Lung (tissue), 17 donors: ENCODE measurements at places on chromosomes 4 and X.

GRCh38 chrX:9438933-9439494 lies 25.8 kb upstream of the TBL1X start:
- DNase-seq: no peak
- no peaks in the 10 kb centered on the region for H3K36me3 ChIP-seq
- H3K4me3 ChIP-seq: no peak overlapping the region
- H3K4me1 ChIP-seq: peaks cover 6% of the 10 kb centered on the region

- no peaks in the 10 kb centered on the region for H3K4me1 ChIP-seq
- no peaks in the 10 kb centered on the region for H3K36me3 ChIP-seq
- DNase-seq: peak; percentile 5
- peaks cover 15% of the 10 kb centered on the region for H3K27me3 ChIP-seq
- no peak overlapping the region for H3K27ac ChIP-seq
- no peak overlapping the region for H3K4me3 ChIP-seq
Observed at GRCh38 chrX:113384628-113385027, 544.0 kb upstream of the AMOT start.

- H3K4me3 ChIP-seq: no peak overlapping the region
- H3K27me3 ChIP-seq: no peaks in the 10 kb centered on the region
- H3K4me1 ChIP-seq: no peaks in the 10 kb centered on the region
Observed at GRCh38 chr4:132770776-132771175, 378.3 kb upstream of the PCDH10 start.

DNA sequence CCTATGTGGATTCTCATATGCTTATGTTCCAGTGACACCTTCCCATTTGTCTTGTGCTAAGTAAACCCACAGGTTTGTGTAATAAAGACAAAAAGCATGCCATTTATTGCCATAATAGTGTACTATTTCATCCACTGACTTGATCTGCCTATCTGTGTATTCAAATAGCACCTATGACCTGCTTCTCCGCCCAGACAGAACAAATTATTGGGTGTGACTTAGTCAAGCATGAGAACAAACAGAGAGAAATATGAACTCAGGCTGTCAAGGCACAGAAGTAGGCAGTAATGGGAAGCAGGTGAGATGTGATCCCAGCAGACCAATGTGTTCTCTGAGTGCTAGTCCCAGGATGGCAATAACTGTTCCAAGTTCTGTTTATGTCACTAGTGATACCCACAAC lies 25.4 kb downstream of the ELOVL6 start:
- no peaks in the 10 kb centered on the region for H3K4me1 ChIP-seq
- H3K27ac ChIP-seq: no peak overlapping the region
- no peak overlapping the region for H3K4me3 ChIP-seq
- DNase-seq: no peak

DNA sequence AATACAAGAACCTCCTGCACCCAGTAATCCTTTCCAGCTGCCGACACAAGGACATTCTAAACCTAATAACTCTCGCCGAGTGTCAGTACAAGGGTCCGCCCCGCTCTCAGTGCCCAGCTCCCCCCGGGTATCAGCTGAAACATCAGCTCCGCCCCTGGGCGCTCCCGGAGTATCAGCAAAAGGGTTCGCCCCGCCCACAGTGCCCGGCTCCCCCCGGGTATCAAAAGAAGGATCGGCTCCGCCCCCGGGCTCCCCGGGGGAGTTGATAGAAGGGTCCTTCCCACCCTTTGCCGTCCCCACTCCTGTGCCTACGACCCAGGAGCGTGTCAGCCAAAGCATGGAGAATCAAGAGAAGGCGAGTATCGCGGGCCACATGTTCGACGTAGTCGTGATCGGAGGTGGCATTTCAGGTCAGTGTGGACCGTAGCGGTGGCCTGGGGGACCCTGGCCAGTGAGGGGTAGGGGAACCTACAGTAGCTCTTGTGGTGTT lies at the start of gene MAOA:
Gene MAOA, plus strand, starts transcription at position 295 of the 490 bp plus-strand sequence. Its CDS starts 43 bp downstream, at position 338.
- DNase-seq: peak; percentile 81
- H3K4me3 ChIP-seq: peak within 1 kb of the TSS; percentile 49
- no peaks in the 10 kb centered on the region for H3K4me1 ChIP-seq
- peak within 1 kb of the TSS; percentile 97 for H3K27ac ChIP-seq

DNA sequence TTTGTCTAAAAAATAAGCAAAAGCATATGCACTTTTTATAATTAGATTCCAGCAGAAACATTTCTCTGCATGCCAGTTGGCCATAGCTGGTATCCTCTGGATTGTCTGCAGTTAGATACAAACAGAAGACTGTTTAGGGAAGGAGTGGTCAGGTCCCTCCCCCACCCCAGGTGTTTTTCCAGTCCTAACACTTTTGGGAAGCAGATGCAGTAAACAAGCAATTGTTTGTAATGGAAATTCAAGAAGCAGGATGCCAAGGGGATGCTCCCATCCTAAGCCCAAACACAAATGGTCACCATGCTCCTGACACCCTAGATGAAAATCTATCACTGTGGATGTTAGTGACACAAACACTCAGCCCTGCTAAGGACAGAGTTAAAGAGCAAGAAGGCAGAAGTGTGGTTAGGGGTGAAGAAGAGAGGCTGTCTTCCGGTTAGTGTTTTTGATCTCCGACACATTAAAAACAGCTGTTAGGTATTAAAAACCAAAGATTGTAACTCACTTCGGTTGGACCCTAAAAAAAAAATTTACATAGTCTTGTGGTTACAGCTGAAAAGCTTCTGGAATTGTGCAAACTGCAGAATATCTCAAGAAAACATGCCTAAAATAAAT lies 7.9 kb downstream of the LEF1 start:
- no peak for DNase-seq
- H3K4me3 ChIP-seq: no peak overlapping the region
- H3K36me3 ChIP-seq: no peaks in the 10 kb centered on the region
- no peak overlapping the region for H3K27ac ChIP-seq

GRCh38 chrX:77975755-77976154 lies 6.3 kb upstream of the PGAM4 start:
- no peak overlapping the region for H3K4me3 ChIP-seq
- no peaks in the 10 kb centered on the region for H3K36me3 ChIP-seq
- no peak for DNase-seq
- H3K27me3 ChIP-seq: no peaks in the 10 kb centered on the region
- no peaks in the 10 kb centered on the region for H3K4me1 ChIP-seq
- no peak overlapping the region for H3K27ac ChIP-seq

- no peak for DNase-seq
- H3K4me3 ChIP-seq: no peak overlapping the region
- H3K27ac ChIP-seq: no peak overlapping the region
- H3K4me1 ChIP-seq: no peaks in the 10 kb centered on the region
- no peaks in the 10 kb centered on the region for H3K27me3 ChIP-seq
- no peaks in the 10 kb centered on the region for H3K36me3 ChIP-seq
Observed at GRCh38 chr4:80309294-80310004, 26.1 kb upstream of the CFAP299 start.

- peaks cover 4% of the 10 kb centered on the region for H3K4me1 ChIP-seq
- no peak overlapping the region for H3K4me3 ChIP-seq
Observed at GRCh38 chrX:123860983-123861382, 1.1 kb downstream of the XIAP start.

GRCh38 chrX:40003428-40004245 lies 94.1 kb downstream of the BCOR start:
- H3K36me3 ChIP-seq: no peaks in the 10 kb centered on the region
- no peak overlapping the region for H3K27ac ChIP-seq
- DNase-seq: peak; percentile 75
- peaks cover 19% of the 10 kb centered on the region for H3K27me3 ChIP-seq
- H3K4me3 ChIP-seq: no peak overlapping the region

GRCh38 chr4:55635741-55636655 lies at the start of gene NMU:
Gene NMU, minus strand, starts transcription at chr4:55636298. Its CDS starts 106 bp downstream, at chr4:55636192.
- H3K27me3 ChIP-seq: peaks cover 37% of the 10 kb centered on the region
- no peaks in the 10 kb centered on the region for H3K36me3 ChIP-seq
- H3K4me1 ChIP-seq: no peaks in the 10 kb centered on the region
- H3K4me3 ChIP-seq: peak within 1 kb of the TSS; percentile 22
- H3K27ac ChIP-seq: peak within 1 kb of the TSS; percentile 14
- peak; percentile 9 for DNase-seq

DNA sequence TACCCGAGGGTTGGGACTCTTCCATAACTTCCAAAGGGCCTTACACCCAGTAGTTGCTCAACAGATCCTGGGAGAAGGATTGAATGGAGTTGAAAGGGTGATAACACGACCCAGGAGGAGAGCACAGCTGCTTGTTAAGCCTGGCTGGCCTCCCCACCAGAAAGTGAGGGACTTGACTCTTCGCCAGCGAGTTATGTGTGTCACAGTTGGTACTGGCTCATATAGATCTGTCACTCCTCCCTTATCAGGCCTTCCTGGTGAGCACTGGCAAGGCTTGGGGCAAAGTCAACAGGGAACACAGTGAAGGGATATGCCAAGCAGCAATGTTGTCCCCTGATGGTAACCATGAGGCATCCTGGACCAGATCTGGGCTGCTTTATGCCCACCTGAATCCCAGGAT lies 35.8 kb downstream of the APLN start:
- H3K27ac ChIP-seq: no peak overlapping the region
- DNase-seq: no peak
- no peaks in the 10 kb centered on the region for H3K4me1 ChIP-seq
- H3K36me3 ChIP-seq: no peaks in the 10 kb centered on the region

- peak; percentile 79 for DNase-seq
- H3K4me3 ChIP-seq: no peak overlapping the region
- no peak overlapping the region for H3K27ac ChIP-seq
- H3K4me1 ChIP-seq: no peaks in the 10 kb centered on the region
- H3K27me3 ChIP-seq: no peaks in the 10 kb centered on the region
Observed at GRCh38 chr4:113540859-113541258, 220.7 kb downstream of the CAMK2D start.

GRCh38 chr4:123743848-123744247 lies 347.3 kb downstream of the SPRY1 start:
- H3K36me3 ChIP-seq: no peaks in the 10 kb centered on the region
- DNase-seq: no peak
- no peaks in the 10 kb centered on the region for H3K4me1 ChIP-seq

GRCh38 chr4:38179690-38180377 lies 219.6 kb downstream of the PTTG2 start:
- H3K27me3 ChIP-seq: no peaks in the 10 kb centered on the region
- H3K36me3 ChIP-seq: no peaks in the 10 kb centered on the region
- H3K4me1 ChIP-seq: peaks cover 5% of the 10 kb centered on the region
- DNase-seq: peak; percentile 86
- no peak overlapping the region for H3K27ac ChIP-seq

DNA sequence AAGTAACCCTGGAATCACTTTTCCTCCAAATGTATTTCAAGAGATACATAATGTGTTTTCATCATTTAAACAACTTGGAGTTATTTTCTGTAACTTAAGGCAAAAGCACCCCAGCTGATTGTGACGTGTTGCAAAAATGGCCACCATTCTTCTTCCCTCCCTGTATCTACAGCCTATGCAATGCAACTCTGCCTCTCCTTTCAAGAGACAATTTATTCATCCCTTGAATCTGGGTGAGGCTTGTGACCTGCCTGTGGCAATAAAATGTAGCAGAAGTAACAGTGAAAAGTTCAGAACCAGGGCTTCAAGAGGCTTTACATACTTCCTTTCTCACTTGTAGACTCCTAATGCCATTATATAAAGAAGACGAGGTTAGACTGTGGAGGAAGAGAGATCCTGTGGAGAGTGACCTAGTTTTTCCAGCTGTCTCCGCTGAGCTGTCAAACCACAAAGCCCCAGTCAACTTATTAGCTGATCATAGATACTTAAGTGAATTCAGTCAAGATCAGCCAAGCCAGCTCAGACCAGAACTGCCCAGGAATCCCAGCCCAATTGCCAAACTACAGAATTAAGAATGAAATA lies 81.0 kb upstream of the KLF3 start:
- H3K27me3 ChIP-seq: no peaks in the 10 kb centered on the region
- H3K4me3 ChIP-seq: no peak overlapping the region
- H3K36me3 ChIP-seq: no peaks in the 10 kb centered on the region

DNA sequence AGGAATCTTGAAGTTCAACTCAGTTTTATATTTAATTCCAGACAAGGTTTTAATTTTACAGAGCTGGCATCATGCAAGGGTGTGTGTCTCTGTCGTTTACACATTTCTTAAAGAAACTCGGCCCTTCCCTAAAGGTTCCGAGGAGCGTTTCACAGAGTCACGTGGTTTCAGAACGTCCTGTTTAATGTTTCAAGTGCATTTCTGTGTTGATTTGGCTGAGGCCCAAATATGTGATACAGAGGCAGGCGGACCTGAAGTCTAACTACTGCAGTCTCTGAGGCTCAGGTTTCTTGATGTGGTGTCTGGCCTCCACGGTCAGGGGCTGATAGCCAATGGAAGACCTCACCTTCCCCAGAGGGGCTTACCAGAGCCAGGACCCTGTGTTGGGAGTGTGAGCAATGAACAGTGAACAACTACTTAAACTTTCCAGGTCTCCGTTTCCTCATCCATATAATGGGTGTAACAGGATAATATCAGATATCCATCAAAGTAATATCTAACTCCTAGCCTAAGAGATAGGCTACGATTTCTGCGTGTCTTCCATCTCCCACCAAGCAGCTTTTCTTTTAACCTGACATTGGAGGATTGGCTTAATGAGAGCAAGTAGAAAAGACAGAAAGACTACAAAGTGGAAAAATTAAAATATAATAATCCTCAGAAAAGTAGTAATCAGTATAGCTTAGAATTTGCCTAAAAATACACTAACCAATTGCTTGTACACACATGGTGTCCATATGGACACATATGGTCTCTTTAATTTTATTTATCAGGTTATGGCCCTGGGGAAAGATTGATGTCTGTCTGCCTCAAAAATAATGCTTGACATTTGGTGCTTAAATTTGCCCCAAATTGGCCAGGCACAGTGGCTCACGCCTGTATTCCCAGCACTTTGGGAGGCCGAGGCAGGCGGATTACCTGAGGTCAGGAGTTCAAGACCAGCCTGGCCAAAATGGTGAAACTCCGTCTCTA lies 50.0 kb upstream of the TRIM2 start:
- no peak overlapping the region for H3K27ac ChIP-seq
- H3K36me3 ChIP-seq: no peaks in the 10 kb centered on the region
- DNase-seq: peak; percentile 84
- H3K4me3 ChIP-seq: no peak overlapping the region
- no peaks in the 10 kb centered on the region for H3K27me3 ChIP-seq

DNA sequence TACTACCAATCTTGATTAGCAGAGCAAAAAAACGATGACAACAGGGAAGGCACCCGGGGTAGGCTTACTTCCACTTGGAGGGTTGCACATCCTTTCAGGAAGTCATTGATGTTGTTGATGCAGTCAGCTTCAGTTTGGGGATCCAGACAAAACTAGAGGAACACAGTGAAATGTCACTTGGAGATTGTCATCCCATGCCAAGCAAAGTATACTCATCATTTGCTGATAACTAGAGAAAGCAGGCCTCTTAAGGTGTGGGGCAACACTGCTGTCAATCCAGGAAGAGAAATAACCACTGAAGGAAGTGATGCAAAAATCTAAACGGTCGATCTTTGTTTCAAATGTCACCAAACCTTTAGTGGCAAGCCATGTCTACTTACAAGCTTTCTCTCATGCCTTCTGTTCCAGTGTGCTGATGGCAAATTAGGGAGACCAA lies 1.4 kb downstream of the ARHGEF6 start:
- peaks cover 8% of the 10 kb centered on the region for H3K27me3 ChIP-seq
- no peak for DNase-seq
- H3K4me3 ChIP-seq: no peak overlapping the region
- H3K36me3 ChIP-seq: no peaks in the 10 kb centered on the region
- peak overlapping the region; percentile 45 for H3K27ac ChIP-seq
- H3K4me1 ChIP-seq: no peaks in the 10 kb centered on the region

- H3K4me3 ChIP-seq: no peak overlapping the region
- H3K27ac ChIP-seq: no peak overlapping the region
- no peak for DNase-seq
- no peaks in the 10 kb centered on the region for H3K36me3 ChIP-seq
- H3K27me3 ChIP-seq: no peaks in the 10 kb centered on the region
Observed at GRCh38 chrX:135944486-135944885, 29.3 kb downstream of the MMGT1 start.

- H3K36me3 ChIP-seq: no peaks in the 10 kb centered on the region
- no peaks in the 10 kb centered on the region for H3K27me3 ChIP-seq
- no peak overlapping the region for H3K4me3 ChIP-seq
- no peak for DNase-seq
Observed at GRCh38 chr4:17094876-17095210, 196.4 kb upstream of the LDB2 start.
